ENCODE measurements at places on chromosomes 2 and 18. TPM values are rescaled to one million over a fixed set of nuclear protein-coding genes. Genes with fewer than 3 reads are reported as not detected.

The RAB12 gene
- polyA plus RNA-seq, result 49.5 TPM

The OSBPL1A gene
- 61.3 TPM for polyA plus RNA-seq

GRCh38 chr2:160405077-160405867, 88.3 kb downstream of the RBMS1 start:
- DNase-seq, result no peak

GRCh38 chr2:201255408-201256033, 4.8 kb upstream of the CASP8 start:
- no peak for DNase-seq

All from right renal cortex interstitium (tissue), 3 donors.